Naive thymus-derived CD8-positive, alpha-beta T cell (primary cell): ENCODE measurements at places on chromosomes 3 and 15. TPM values are rescaled to one million over a fixed set of nuclear protein-coding genes. Genes with fewer than 3 reads are reported as not detected.

- no peak for DNase-seq
Measured at GRCh38 chr15:40333922-40334492, 6.7 kb downstream of the CCDC9B start.

DNA sequence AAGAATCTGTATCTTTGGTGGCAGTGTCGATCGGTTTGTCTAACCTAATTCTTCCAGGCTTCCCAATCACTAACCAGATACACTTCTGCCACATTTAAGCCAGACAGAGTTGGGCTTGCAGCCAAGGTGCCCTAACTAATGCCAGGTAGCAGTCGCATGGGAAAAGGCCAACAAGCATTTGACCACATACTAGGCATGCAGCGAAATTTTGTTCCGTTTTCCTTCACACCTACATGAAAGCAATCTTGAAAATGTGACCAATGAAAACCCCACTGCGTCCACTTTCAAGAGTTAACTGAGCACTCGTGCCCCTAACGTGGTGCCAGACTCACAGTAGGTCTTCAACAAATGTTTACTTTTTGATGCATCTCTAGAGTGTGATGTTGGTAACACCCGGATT is 192.2 kb upstream of the TPM1 start:
- DNase-seq: no peak

GRCh38 chr3:59559721-59560435 is 510.1 kb upstream of the CFAP20DC start:
- no peak for DNase-seq

DNA sequence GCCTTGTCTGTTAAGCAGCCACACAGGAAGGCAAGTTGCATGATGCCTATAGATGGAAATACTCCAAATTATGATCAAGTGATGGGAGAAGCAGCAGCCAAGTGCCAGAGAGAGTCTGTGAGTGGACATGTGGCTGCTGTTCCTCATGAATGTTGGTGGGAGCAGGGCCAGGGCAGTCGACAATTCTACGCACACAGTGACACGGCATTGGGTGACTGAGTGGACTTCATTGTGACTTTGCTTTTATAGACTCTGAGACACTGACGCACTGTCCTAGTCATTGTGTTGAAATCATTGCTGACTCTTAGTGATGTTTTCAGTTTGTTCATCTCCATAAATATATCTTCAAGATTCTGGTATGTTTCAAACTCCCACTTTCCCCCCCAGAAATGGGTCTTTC is 246.3 kb upstream of the SEMA6D start:
- DNase-seq: no peak

GRCh38 chr3:147483578-147483977 is 74.4 kb downstream of the ZIC1 start:
- no peak for DNase-seq

Gene FBXO40
- total RNA-seq: not detected

Gene BFSP2
- not detected for total RNA-seq

Gene AHSG
- not detected for total RNA-seq

DNA sequence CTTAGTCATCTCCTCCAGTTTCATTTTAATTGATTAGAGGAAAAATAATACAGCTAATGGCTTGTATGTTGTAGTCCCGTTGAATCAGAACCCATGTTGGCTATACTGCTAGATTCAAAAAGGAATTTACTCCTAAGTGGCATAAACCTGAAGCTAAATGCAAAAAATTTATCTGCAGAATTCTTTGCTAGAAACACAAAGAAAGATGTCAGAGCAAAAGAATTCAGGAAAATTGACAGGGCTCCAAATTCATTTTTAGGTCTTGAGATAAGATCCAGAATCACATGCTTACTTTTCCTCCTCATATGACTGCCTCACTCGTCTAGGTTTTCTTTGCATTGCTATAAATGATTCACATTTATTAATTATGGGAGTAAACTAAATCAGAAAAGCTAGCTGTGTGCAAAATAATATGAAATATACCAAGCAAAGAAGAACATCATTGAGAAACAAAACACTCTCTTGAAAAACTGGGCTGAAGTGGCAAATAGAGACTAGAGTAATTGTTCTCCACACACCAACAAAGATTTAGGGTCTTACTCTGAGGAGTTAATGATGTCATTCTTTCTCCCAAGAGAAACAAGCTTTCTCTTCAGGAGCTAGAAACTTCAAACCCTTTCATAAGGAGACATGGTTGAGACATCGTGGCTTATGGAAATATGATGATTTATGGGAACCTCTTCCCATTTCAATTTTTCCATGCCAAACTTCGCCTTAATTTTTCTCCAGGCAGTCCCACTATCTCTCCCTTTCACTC is 94.8 kb upstream of the FEZF2 start:
- DNase-seq: no peak

- DNase-seq: no peak
Measured at GRCh38 chr3:187931770-187932278, 186.6 kb upstream of the BCL6 start.

- no peak for DNase-seq
Measured at GRCh38 chr15:67999320-68000100, 54.6 kb upstream of the PIAS1 start.

Gene CYP1A2
- total RNA-seq: not detected

- DNase-seq: no peak
Measured at GRCh38 chr3:59258550-59259260, 208.9 kb upstream of the CFAP20DC start.

Gene EPHA3
- not detected for total RNA-seq

- no peak for DNase-seq
Measured at GRCh38 chr15:39874890-39875549, 45.0 kb downstream of the GPR176 start.

Gene CLRN1
- not detected for total RNA-seq

DNA sequence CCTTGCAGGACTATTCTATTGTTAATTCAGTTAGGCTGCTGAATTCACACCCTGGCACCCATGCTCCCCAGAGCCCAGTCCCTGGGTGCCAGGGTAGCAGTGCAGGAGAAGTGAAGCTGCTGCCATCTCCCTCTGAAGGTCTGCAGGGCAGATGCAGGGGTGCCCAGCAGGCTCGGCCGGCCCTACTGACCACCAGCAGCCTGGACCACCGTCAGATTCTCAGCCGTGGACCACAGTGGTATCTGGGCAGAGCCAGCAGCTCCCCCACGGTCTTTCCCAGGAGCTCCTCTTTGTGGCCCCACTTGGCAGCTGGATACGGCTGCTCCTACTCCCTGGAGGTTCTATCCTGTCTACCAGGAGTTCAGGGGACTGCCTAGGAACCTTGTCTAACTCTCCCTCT is 46.8 kb downstream of the ALDH1L1 start:
- no peak for DNase-seq

DNA sequence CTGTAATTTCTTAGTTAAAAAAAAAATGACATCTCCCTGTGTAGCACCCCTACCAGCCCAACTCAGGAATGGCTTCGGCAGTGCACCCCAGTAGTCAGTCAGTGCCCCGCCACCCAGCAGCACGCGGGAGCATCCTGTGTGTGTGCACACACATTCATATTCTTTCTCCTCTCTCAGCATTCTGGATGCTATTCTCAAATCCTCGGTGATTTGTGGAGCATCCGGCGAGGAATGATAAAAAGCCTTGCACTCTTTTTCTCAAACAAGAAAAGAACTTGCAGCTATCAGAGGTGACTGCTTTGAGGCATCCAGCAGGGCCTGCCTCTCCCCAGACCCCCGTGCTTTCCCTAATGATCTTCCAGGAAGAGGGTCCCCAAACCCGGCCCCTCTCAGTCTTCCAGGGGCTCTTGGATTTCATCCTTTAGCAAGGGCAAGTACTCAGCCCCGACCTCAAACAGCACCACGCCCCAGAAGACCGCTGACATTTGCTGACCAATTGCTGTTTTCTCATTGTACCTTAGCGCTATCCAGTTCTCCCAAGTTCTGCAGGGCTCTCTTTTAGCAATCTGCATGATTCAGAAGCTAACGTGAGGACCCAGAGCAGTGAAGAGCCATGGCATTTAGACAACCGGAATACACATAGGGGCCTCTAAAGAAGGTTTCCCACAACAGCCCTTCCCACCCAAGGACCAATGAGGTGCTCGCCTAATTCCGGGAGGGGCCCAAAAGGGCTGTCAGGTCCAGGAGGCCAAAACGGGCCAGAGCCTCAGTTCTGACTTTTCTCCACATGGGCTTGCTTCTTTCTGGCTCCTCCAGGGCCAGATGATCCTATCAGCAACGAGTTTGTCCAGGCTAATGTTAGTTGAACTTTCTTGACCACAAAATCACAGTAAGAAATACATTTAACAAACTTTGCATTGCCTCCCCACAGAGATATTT is 72.2 kb downstream of the FAM174B start:
- no peak for DNase-seq

DNA sequence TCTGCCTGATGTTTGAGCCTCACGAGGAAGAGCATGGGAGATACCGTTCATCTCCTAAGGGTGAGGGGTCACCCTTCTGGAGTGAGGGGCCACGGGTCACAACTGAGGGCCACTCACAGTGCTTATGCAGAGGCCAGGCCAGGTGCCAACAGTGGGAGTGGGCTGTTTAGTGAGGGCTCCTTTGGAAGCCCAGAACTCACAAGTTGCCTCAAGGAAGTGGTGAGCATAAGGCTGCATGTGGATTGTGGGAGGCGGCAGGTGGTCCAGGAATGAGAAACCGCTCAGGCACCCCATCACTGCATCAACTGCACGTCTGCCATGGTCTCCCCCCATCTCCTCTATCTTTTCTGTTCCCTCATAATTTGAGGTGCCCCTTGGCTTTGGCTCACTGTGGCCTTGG is 26.5 kb downstream of the SPSB4 start:
- DNase-seq: no peak

DNA sequence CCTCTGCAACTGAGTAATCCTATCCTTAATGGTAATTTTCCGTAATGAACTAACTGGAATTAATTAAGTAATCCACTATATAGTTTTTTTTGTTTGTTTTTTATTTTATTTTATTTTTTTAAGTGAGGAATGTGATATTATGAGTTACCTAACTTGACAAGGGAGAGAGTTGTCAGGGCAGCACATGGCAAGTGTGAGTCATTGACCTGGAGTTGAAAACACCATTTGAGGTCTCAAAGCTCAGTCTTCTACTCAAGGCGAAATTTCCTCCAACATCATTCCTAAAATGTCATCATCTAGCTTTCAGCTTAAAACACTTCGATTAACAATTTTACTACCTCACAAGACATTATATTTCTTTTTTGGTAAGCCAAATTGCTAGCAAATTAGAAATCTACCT is 87.8 kb downstream of the NECTIN3 start:
- no peak for DNase-seq

DNA sequence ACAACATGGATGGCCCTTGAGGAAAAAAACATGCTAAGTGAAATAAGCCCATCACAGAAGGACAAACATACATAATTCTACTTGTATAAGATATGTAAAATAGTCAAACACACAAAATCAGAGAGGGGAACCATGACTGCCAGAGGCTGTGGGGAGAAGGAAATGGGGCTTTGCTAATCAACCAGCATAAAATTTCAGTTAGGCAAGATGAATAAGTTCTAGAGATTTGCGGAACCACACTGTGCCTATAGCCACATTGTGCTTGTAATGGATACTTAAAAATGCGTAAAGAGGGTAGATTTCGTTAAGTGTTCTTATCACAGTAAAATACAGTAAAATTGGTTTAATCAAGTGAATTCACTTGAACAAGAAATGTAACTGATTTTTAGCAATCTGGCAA is 33.7 kb upstream of the SPTBN5 start:
- no peak for DNase-seq

DNA sequence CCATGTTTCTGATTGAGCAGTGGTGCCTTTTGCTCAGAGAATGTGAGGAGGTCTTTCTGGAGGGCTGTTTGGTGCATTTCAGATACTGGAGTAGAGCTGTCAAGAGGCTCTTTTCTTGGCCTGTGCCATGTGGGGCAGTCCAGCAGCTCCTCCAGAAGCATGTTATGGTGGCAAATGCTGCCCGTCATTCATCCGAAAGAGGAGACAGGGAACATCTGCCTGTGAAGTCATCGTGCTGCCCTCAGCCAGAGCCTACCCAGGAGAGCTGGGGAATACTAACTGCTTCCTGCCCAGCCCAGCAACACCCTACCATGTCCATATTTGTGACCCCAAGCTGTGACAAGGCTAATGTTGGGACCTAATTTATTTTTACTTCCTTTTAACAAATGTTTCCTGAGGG is 82.2 kb upstream of the SLC6A6 start:
- no peak for DNase-seq

Gene TEX55
- total RNA-seq: not detected

Gene CADPS
- not detected for total RNA-seq

Gene CADM2
- 0.96 TPM for total RNA-seq

Gene MUC13
- total RNA-seq: not detected

- no peak for DNase-seq
Measured at GRCh38 chr3:115986555-115987207, 363.4 kb downstream of the GAP43 start.

- DNase-seq: no peak
Measured at GRCh38 chr3:187572441-187572840, 97.8 kb downstream of the SST start.

DNA sequence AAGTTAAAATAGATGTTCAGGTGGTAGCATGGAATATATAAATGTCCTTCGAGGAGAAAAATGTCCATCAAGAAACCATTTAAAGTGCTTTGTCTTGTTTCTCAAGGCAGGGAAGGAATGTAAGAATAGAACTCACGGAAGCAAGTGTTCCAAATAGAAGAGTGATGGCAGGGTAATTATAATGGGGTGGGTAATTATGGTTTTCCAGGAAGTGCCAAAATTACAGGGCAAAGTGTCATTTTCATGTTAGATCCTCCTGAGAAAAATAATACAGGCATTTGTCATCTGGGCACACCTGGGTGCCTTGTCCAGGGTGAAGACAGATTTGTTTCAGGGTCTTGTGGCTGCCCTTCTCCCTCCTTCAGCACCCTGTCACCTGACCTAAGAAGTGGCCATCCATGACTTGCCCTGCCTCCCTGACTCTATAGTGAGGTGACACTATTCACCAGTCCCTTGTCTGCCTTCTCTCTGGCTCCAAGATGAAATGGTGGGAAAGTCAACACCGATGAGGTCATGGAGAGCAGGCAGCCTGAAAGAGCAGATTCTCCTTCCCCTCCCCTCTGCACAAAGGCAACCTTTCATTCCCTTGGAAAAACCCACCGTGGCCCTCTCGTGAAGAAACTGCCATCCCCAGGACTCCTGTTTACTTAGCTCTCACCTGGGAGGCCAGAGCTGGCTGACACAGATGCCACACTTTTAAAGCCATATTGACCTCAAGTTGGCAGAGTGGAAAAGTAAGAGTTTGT is 45.1 kb upstream of the AMOTL2 start:
- no peak for DNase-seq

Gene POLQ
- 0.36 TPM for total RNA-seq

GRCh38 chr3:155661760-155662159 is 83.1 kb downstream of the PLCH1 start:
- DNase-seq: no peak

GRCh38 chr3:157059661-157060060 is 100.3 kb downstream of the CCNL1 start:
- no peak for DNase-seq
